ENCODE measurements at places on chromosomes 7 and 10.

DNA sequence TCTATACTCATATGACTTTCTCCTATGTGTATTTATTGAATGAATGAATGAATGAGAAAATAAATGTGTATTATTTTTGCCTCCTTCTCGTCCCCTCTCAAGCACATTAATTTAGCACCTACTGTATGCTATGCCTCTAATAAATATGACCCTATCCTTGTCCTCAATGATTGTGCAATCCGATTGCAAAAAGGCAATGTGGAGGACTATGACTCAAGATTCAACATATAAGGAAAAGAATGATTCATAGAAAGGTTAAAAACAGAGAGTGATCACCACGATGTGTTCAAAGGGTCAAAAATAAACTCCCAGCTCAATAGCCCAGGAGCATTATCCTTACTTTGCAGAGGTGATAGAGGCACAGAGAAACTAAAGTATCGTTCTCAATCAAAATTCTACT lies 322.8 kb upstream of the SORCS1 start:
- no peak for DNase-seq

GRCh38 chr10:97731346-97732051 lies 5.4 kb upstream of the ZFYVE27 start:
- DNase-seq = peak; percentile 64

DNA sequence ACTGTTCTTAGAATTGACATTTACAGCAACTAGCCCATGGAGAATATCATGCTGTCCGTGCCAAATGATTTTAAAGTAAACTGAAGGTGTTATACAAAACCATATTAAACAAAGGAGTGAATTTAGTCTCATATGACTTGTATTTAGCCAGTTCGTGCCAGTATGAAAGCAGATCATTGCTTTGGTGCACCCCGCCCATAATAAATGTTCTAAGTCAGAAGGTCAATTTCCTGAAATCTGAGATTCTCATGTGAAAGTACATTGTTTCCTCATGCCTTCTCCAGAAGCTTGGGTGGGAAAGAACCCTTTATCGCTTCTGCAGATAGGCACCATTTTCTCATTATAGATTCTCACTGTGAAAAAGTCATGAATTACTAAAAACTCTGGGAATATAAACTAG lies 106.4 kb downstream of the CAMK1D start:
- DNase-seq = no peak

GRCh38 chr7:65307651-65308299 lies 65.9 kb upstream of the ZNF92 start:
- no peak for DNase-seq

- DNase-seq = no peak
These were observed 13.8 kb upstream of the ZRANB1 start for GRCh38 chr10:124928087-124928486.

GRCh38 chr10:22365233-22365632 lies 19.9 kb downstream of the SPAG6 start:
- no peak for DNase-seq

- DNase-seq = no peak
These were observed 363.4 kb downstream of the KCNMA1 start for GRCh38 chr10:77274046-77274795.

GRCh38 chr7:74153736-74154135 lies 20.4 kb upstream of the EIF4H start:
- DNase-seq = no peak

DNA sequence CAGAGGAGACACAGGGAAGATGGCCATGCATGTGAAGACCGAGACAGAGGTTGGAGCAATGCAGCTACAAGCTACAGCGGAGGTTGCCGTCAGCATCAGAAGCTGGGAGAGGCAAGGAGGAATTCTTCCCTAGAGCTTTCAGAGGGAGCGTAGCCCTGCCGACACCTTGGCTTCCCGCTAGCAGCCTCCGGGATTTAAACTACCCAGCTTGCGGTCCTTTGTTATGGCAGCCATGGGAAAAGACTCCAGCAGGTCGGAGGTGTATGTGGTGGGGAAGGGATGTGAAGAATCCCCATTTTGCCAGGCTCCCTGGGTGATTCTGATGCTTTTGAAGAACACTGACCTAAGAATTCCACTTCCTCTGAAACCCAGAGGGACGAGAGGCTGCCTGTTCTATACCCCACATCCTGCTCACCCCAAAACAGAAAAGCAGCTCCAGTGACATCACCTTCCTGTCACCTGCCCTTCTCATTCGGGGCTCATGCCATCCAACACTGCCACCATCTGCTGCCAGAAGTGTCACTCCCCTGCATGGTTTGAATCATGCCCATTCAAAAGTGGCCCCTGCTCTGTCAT lies 3.3 kb upstream of the SEPHS1 start:
- no peak for DNase-seq

DNA sequence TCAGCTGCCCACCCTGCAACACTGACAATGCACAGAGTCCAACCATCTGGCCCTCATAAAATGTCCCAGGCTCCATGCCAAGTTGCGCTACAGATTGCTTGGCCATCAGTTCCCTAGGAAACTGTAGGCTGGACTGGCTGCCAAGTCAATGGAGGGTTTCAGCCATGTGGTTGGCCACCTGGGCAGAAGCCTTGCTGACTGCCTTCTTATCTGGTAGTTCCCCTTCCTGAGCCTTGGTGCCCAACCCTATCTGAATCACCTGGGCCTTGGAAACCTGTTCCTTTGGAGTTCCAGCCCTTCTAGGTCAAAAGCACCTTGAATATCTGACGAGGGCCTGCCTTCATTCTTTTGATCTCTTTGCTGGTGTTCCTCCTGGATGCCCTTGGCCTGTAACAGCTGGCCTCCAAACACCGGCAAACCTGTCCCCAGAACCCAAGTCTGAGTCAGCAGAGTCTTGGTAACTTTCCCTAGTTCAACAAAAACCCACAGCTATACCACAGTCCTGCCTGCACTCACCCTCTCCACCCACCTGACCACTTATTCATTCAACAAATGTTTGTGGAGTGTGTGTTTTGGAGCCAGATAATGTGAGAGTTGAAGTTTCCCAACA lies 37.4 kb upstream of the KDM7A start:
- no peak for DNase-seq

DNA sequence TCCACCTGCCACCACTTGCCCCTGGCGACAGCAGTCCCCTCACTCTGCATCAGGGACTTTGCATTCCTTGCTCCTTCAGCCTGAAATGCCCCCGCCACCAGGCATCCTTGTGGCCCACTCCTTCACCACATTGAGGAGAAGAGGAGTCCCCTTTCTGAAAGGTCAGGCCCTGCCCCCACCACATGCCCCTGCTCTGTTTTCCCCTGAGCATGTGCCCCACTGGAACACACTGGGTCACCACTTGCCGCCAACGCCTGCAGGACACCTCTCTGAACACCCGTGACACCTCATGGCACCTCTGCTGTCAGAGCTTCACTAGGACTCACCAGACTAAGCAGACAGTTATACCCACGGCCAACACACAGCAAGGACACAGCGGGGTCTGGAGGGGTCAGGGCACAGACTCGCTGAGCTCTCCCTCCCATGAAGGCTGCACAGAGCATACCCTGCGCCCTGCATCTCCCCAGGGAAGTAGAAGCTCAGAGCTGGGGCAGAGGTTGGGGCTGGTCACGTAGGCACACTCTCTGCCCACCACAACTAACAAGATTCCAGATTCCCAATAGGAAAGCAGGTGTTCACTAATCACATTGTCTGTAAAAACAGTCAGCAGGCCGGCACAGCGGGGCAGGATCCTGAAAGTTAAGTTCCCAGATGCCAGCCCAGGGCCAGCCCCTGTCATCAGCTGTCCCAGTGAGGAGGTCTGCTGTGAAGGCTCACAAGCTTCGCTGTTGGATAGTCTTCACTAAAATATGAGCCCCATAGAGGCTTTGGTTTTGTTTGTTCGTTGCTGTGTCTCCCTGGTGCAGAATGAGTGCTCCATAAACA lies 5.8 kb upstream of the AOC1 start:
- DNase-seq = no peak

- no peak for DNase-seq
These were observed 118.9 kb downstream of the ITIH5 start for GRCh38 chr10:7547829-7548228.

GRCh38 chr10:80691441-80691840 lies 153.7 kb downstream of the SH2D4B start:
- no peak for DNase-seq

- no peak for DNase-seq
These were observed 199.9 kb downstream of the TAX1BP1 start for GRCh38 chr7:27939893-27940292.

DNA sequence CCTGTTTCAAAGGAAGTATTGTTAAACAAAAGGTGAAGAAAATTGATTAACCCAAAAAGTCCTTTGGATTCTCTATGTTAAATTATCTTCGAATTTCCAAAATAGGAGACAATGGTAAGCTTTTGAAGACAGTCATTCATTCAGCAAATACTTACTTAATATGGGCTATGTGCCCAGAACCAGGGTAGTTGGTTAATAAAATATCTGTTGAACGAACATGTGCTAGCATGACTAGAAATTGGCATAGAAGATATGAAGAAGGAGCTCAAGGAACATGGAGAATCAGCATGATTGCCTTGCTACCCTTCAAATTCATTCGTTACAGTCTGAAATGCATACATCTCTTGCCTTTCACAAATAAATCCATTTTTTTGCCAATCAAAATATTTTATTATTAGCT lies 123.1 kb upstream of the RHEB start:
- DNase-seq = no peak

DNA sequence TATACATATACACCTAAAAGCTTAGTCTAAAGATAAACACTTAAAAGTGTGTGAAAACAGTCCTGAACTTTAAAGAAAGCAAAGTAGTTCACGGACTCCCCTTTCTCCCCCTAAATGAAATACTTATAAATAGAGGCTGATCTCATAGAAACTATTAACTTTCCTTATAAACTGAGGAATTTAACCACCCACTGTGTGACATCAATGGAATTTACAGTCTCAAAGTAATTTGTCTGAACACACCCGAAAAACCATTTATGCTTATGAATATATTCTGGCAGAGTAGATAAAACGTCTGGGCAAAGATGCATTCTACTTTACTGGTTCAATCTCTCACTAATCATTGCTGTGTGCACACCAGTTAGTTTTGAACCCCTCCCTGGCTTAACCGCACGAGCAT lies 181.8 kb upstream of the DGKB start:
- no peak for DNase-seq

- DNase-seq = no peak
These were observed 119.7 kb upstream of the SORCS1 start for GRCh38 chr10:107284187-107284586.

DNA sequence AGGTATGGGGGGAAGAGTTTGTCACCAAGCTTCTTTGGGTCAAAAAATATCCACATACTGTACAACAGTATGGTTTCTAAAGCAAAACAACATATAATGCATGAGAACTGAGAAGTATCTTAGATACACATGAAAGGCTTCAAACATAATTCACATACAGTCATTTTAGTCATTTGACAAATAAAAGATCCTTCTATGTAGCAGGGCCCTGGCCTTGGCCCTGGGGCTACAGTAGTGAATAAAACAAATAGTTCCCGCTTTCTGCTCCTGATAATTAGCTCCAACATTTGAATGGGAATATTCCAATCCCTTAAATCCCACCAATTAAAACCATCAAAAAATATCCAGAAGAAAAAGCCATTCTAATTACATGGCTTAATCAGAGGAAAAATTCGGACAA lies 51.3 kb downstream of the MALSU1 start:
- DNase-seq = no peak

GRCh38 chr7:46175221-46175620 lies 254.1 kb upstream of the IGFBP3 start:
- no peak for DNase-seq

- no peak for DNase-seq
These were observed 501 bp downstream of the TFPI2 start for GRCh38 chr7:93890041-93890463.

DNA sequence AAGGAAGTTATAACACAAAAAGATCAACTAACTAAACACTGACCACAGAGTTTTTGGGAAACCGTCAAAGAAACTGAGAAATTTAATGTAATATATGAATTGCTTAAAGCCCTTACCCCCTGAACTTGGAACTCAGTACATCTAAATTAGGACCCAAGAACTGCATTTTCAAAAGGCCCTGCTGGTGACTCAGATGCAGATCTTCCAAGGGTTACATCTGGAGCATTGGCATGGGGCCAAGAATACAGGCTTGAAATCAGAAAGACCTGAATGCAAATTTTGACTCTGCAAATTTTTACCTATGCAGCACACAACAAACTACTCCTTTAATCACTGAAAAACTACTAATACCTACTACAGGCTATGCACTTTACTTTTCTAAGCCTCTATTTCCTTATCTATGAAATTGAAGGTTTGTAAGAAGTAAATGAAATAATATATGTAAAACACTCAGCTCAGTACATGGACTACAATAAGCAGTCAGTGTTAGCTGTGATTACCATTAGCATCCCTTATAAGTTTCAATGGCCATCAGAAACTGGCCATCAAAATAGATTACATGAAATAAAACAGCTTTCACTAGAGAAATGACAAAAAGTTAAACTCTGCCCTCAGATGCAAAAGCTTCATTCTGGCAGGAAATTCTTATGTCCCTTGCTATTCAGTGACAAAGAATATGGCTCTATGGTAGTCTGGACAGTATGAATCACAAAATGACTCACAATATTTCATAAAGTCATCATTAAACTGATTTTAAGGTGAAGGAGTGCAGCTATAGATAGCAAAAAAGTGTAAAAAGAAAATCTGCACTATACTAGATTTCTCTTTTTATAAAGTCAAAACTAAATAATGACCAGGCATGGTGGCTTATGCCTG lies 43.6 kb downstream of the NSUN6 start:
- DNase-seq = no peak

DNA sequence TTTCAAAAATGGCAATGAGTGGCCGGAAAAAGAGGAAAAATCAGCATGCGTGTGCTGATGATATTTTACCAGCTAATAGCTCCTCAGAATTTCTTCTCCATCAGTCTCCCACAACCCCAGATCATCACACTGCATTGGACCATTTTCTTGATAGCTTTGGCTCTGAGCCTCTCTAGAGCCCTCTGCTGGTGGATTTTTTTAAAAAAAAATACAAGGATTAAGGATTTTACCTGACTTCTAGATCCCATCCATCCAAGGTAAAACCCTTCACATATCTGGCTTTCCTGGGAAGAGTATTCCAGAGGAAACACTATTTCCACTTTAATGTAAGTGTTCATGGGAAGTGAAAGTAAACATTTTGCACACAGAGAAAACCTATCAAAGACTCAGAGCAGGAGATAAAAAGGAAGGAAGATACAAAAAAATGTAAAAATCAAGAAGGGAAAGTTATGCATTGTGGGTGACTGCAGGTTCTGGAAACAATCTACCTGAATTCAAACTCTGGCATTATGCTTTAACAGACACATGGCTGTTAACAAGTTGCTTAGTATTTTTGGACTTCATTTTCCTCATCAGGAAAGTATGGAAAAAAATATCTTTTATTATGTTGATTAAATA lies 380.9 kb downstream of the LRRTM3 start:
- no peak for DNase-seq

DNA sequence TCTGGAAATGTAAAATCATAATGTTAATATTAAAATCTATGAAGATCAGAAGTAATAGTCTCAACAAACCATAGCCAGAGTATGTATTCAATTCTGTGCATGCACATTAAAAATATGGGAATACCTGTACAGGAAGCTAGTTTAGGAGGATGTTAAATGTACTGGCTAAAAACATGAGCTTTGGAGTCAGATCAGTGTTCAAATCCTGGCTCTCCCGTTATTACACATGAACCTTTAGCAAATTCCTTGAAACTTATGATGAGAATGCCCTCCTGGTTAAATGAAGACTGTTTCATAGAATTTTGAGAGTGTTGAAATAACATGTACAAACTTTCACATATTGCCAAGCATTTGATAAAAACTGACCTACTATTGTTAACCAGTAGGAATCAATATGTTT lies 4.6 kb downstream of the ARL4A start:
- no peak for DNase-seq

All from left lobe of liver (tissue), 2 donors.